Activated T-helper 1 cell treated with anti-CD3 and anti-CD28 coated beads, Interleukin-2, amount 50 U/mL, for 16 hours (primary cell): ENCODE measurements at places on chromosomes 13 and 19.

DNA sequence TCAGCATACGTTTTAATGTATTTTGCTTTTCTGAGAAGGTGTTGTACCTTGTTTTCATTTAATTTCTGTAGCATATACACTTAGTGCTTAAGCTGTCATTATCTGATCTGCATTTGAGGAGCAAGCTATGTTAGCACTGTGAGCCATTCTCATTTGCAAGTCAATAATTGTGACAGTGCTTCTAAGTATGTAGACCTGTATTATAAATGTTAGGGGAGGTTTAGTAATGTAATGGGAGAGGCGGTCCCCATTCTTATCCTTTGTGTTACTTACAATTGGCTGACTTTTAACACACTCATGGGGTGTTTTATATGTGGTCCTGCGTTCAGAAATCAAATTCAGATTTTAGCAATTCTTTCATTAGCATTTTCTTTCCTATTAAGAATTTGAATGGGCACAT lies 90.2 kb downstream of the GPC6 start:
- no peak for DNase-seq

- no peak for DNase-seq
Measured at GRCh38 chr19:1317274-1318003, 31.8 kb downstream of the EFNA2 start.

- DNase-seq: no peak
Measured at GRCh38 chr13:24212674-24213073, 52.2 kb downstream of the SPATA13 start.

- no peak for DNase-seq
Measured at GRCh38 chr19:56942756-56943155, 102.2 kb upstream of the PEG3 start.

- DNase-seq: no peak
Measured at GRCh38 chr13:23020246-23020843, 160.4 kb upstream of the SGCG start.

DNA sequence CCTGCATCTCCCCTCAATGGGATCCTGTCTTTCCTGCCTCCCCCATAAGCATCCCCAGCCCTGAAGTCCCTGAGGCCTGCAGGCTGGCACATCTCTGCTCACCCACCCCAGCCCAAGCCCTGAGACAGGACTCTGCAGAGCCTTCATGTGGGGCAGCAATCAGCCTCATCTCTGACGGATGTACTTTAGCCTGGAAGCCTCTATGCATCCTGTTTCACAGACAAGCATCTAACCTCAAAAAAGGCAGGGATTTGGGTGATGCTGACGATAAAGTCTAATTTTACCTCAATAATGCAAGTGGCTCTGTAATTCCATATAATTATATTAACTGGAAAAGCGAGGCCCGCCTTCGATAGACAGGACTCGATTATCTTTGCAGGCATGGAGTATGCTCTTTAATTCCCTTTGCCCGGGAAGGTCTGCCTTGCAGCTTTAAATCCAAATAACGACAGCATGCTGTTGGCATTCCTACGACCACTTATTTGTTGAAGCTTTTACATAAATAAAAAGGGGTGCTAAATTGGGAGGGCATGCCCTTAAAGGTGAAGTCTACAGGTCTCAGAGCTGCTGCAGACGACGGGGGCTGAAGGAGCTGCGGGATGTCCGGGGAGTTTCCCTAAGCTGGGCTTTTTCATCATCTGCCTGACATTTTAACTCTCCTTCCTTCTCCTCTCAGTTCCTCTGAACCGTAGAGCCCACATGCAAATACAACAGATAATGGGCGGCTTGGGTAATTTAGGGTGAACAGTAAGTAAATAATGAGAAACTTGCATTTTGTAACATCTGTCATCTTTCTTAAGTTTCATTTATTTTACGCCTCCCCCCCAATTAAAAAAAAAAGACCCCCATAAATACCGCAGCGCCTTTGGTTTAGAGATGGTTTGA lies 211.5 kb downstream of the URI1 start:
- no peak for DNase-seq

DNA sequence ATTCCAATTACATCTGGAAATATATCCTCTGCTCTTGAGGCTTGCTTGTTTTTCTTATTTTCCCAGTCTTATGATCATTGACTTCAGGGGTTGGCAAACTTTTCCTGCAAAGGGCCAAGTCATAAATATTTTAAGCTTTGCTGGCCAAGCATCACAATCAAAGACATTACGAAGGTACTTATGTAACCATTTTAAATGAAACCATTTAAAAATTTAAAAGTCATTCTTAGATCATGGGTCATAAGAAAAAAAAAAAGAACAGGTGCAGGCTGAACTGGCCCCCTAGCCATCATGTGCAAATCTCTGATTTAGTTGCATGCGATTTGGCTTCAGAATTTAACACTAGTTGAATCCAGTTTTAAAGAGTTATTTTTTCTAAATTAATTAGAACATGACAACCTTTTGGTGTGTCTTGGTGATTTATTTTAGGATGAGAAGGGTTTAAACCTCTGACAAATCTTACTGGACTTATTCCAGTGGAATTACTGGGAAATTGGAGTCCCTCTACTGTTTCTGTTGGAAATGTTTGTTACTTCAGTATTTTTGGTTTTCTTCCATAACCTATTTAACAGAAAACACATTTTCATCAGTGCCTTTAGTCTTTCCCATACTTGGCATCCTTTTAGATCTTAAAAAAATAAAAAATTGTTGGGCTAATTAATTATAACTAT lies 148.1 kb downstream of the NHLRC3 start:
- no peak for DNase-seq

GRCh38 chr19:15812060-15812722 lies 3.3 kb downstream of the OR10H1 start:
- no peak for DNase-seq

DNA sequence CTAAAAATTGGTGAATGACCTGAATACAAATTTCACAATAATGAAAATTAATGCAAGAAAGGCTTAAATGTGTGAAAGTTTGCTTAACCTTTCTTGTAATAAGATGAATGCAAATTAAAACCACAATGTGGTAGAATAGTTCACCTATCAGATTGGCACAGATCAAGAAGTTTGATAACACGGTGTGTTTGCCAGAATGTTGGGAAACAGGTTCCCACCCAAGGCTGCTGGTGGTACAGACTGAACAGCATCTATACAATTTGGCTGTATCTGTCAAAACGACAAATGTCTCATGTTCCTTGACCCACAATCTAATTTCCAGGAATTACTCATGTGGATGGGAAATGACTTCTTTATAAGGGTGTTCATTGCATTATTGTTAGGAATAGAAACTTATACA lies 8.6 kb upstream of the IRS2 start:
- DNase-seq: no peak

GRCh38 chr13:90105276-90105675 lies 1242.2 kb upstream of the MIR17HG start:
- no peak for DNase-seq

DNA sequence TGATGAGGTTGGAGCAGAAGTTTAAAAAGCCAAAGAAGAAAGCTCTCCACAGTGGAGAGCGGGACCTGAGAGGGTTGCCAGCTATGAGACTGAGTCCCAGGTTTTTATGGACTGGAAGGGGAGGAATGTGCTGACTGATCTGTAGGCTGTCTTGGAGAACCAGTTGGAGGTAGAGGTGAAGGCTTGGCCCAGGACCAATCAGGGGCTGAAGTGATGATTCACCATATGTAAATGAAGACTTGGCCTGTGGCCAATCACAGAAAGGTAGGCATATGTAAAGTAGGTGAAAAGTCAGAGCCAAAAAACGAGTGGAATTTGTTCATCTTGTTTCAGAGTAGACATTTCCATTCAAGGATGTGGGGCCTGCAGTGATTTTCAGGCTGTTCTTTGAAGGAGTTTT lies 17.5 kb upstream of the KBTBD6 start:
- no peak for DNase-seq

GRCh38 chr19:54029301-54029700 lies 34.4 kb downstream of the VSTM1 start:
- DNase-seq: no peak

GRCh38 chr19:30293051-30293785 lies 79.0 kb upstream of the ZNF536 start:
- DNase-seq: no peak

DNA sequence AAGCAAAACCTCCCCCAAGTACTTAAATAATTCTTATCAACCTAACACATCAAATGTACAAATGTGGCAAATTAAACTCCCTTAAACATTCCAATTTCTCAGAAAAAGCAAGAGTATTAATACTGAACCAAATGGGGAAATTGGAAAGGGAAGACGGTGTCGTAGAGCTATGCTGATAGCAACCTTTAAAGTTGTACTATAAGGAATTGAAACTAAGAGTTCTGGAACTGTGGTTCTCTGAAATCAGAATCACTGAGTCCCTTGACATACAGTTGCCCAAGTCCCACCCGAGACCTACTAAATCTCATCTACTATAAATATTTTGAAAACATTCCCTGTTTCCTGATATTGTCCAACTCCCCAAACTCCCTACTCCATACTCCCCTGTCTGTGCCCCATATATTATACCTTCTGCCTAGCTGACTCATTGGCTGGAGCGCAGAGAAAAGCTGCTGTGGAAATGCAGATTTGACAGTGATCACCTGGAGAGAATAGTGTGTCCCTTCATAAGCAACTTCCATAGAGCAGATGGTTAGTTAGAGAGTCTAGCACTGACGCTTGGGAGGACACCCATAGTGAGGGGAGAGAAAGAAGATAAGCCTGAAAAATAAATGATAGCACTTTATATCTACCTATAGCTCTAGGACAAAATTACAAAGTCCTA lies 51.4 kb upstream of the ITM2B start:
- DNase-seq: no peak

- no peak for DNase-seq
Measured at GRCh38 chr13:53250272-53250875, 221.8 kb downstream of the OLFM4 start.

DNA sequence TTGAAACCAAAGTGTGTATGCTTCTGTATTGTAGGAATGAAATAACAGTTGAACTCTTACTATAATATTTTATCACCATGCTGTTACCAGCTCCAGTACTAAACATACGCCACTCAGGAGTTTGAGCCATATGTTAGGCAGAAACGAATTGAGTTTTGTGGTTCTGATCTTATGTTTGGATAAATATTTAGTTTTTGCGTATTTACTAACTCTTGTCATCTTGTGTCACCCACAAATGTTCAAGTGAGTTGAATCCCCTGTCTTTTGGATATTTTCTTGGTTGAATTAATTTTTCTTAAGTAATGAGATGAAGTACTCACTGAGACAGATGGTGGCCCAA lies 1.5 kb downstream of the FNDC3A start:
- DNase-seq: no peak

DNA sequence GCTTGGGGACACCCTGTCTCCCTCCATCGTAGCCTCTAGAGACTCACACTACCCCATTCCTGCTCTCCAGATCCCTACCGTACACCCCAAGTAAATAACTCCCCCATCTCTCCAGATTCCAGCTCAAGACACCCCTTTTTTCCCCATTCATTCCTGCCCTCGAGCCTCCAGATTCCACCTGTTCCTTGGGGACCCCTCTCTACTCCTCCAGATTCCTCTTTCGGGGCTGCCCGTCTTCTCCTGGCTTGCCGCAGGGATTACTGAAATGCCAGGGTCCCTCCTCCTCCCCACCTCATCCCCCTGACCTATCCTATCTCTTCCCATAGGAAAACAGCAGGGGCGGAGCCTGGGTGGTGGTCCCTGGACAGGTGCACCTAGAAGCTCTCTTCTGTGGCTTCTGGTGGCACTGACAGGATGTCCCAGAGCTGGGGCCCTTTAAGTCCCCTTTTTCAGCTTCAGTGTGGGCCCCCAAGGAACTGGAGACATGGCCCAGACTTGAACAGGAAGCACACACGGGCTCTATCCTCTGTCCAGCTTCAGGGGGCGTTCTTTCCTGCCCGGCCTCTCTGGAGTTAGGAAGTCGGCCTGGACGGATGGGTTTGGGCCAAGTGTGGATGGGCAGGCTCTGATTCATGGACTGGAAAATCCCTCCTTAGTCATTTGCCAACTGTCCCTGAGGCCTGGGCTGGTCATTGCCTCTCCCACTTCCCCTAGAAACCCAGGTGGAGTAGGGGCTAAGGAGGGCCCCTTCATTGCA lies 1.2 kb downstream of the ZSWIM4 start:
- no peak for DNase-seq

DNA sequence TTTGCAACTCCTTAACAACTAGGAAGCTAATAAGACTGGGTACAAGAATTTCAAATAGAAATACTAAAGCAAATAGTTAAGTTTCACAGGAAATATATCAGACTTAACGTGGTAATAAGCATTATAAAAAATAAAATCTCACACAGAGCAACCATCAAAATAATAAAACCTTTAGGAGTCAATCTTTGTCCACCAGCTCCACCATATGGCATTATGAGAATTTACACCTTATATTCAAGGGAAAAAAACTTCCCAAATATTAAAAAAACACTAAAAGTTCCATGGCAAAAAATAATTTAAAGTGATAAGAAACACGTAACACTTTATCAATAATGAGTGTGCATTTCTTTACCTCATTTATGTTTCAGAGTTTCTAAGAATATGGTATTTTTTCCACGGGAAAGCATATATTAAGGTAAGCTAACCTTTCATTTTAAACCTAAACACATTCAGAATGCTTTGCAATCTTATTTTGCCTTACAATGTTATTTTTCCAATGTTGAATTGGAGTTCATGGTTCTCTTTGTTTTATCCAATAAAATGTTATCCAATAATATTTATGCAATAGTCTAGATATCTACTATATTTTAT lies 423.2 kb upstream of the SGCG start:
- no peak for DNase-seq

DNA sequence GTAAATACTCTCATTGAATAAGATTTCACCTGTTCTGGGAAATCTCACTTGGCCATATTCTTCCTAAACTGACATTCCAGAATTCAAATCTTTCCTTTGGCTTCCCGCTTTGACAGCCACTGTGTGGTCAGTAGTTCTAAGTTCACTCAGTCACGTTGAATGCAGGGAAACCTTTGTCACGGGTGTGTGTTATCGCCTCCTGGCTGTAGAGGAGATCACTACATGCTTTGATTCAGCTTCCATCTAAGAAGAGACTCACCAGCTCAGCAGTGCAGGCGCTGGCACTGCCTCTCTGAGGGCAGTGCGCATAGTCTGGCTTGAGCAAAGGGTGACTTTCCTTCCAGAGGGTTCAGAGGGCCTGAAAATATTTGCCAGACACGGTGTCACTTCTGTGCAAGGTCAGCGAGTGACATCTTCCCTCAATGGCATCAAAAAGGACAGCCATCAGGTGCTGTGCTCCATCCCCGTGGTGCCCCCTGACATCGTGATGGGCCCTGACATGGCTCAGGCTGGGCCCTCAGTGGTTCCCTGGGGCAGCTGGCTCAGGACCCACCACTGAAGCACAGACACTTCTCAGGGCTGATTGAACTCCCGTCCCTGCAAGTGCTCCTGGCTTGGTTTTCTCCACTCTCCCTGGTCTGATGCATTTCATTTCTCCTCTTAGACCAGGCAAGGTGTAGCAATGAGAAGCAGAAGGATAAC lies 635.4 kb upstream of the ARGLU1 start:
- DNase-seq: no peak

GRCh38 chr19:14021474-14021873 lies 6.5 kb upstream of the RLN3 start:
- DNase-seq: no peak

DNA sequence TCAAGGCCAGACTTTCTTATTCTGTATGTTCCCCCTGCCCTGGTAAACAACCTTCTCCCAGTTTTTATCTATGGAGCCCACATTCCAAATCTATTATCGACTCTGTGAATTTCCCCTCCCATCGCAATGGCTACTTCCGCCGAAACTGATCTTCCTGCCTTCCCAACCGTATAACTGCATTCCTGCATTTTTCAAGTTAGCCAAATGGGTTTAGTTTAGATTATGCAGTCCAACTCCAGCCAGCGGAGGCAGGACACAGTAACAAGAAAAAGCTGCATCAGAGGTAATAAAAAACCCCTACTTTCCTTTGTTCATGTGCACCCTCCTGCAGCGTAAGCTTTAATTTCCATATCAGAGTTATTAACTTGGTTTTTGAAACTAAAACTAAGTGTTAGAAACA lies 112.2 kb upstream of the ZNF91 start:
- no peak for DNase-seq
